Substantia nigra (tissue), 51 donors: ENCODE measurements at places on chromosomes 2 and 18.

- DNase-seq: no peak
Measured at GRCh38 chr2:139631966-139632365, 851.8 kb upstream of the NXPH2 start.

DNA sequence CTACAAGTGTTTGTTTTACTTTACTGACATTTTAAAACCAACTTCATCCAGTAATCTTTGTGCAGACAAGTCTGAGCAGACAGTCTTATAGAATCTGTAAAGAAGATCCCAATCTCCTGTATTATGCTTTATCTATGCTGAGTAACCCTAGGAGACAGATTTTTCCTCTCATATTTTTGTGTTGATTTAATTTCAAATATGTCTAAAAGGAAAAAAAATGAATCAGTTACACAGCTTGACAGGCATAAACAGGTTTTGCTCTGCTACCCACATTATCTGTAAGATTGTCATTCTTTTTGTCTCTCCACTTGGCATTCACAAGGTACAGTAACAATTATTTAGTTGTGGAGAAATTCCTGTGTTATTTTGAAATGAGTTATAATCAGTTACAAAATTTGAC is 415.0 kb downstream of the NYAP2 start:
- DNase-seq: no peak

DNA sequence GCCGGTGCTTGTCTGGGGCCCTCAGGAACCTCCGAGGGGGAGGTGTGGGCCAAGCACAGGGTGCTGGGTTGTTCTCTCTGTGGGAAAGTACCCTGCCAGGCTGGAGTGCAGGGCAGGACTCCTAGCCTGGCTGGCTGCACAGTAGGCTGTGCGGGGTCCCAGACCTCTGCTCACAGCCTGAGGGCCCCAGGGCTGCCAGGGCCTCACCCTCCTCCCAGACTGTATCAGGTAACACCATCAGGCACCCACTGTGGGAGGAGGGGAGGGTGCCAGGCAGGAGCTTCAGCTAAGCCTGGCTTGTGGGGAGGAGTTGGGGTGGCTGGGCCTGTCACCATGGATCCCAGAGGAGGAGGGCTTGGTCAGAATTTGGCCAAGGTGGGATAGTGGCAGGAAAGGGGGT is 211.9 kb upstream of the SMAD2 start:
- DNase-seq: no peak

DNA sequence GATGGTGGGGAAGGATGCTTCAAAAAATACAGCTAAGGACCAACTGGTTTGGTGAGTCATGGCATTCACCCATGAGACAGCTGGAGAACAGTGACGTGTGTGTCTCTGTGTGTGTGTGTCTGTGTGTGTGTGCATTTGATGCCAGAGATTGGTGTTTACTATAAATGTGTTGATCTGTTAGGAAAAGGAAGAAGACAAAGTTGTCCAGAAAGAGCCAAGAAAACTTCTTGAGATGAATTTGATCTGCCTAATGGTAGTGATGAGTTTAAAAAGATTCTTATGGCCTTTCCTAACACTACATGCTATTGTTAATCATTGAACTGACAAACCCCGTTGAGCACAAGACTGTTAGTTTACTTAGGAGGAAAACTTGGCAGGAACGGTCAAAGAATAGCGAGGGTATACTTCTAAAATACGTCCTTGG is 36.4 kb upstream of the IL1R1 start:
- no peak for DNase-seq

GRCh38 chr2:7728388-7728787 is 811.2 kb downstream of the RNF144A start:
- DNase-seq: no peak

- no peak for DNase-seq
Measured at GRCh38 chr2:196697825-196698224, 58.3 kb downstream of the CCDC150 start.

- no peak for DNase-seq
Measured at GRCh38 chr2:24183366-24184069, 8.7 kb downstream of the FAM228A start.

DNA sequence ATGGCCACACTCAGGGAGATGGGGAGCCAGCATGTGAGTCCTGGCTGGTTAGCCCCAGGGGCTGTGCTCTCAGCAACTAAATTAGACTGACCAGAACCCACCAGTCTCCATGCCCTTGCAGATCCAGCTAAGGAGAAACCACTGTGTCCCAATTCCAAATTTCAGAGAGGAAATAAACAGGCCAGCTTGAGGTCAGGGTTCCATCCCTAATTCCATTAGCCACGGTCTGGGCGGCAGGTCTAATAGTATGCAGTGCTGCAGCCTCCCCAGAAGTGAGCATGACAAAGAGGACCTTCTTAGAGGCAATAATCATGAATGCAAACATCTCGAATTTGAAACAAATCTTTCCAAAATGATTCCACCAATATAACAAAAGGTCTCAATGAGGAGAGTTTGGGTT is 671.2 kb downstream of the BCL11A start:
- no peak for DNase-seq

DNA sequence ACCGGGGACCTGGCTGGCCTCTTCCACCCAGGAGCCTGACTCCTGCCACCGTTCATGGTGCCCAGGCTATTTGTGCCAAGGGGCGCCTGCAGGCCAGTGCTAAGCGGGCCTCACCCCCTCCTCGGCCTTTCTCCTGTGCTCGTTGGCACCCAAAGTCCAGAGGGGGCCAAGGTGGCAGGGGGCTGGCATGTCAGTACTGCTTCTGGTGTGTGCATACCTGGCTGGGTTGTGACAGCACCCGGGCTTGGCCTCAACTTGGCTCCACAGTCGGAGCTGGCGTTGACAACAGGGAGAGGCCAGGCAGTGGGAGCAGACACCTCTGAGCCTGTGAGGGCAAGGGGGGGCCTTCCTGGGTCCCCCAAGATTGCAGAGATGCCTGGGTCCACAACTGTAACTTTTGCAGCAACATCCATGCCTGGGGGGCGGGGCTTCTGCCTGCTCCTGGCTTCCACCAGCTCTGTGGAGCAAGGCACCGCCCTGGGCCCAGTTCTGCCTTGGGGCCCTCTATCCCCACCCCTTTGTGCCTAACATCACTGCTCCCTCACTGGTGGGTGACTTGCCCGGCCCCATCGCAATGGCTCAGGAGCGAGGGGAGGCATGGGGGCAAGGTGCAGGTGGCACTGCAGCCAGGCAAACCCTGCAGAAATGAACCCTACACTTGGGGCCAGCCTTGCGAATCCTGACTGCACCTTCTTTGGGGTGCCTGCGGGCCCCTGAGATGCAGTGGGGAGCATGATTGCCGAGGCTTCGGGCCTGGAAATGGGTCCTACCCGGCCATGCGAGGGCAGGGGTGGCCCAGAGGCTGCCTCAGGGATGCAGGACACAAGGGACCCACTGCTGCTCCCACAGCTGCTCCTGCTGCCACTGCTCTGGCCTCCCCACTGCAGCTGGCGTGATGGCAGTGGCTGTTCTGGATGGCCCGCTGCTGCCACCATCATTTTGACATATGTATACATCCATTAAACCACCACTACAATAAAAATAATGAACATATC is 35.9 kb downstream of the PTPN4 start:
- no peak for DNase-seq

DNA sequence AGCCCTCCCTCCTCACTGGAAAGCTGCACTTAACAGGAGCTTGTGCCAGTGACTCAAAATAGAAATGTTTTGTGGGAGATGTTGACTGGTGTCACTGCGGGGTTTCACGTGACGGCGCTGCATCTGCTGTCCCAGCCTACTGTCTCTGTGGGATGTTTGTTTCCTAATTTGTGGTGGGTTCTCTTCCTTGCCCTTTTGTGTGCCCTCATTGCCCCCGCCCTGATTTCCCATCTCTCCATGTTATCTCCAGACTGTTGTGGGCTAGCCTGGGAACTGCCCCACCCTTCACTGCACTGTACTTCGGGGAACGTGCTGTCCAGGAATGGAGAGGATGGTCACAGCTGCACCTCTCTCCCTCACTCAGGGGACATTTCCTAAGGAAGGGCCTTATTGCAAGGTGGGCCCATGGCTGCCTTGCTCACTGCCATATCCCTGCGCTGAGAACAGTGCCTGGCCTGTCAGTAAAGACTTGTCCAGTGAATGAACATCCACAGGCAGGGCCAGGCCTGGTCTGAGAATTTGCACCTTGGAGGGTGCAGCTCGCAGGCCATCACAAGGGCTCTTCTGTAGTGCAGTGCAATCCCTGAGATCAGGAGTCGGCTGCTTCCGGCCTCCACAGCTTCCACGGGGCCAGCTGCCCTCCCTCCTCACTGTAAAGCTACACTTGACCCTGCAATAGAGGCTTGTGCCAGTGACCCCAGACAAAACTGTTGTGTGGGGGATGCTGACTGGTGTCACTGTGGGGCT is 18.1 kb downstream of the ZAP70 start:
- no peak for DNase-seq

DNA sequence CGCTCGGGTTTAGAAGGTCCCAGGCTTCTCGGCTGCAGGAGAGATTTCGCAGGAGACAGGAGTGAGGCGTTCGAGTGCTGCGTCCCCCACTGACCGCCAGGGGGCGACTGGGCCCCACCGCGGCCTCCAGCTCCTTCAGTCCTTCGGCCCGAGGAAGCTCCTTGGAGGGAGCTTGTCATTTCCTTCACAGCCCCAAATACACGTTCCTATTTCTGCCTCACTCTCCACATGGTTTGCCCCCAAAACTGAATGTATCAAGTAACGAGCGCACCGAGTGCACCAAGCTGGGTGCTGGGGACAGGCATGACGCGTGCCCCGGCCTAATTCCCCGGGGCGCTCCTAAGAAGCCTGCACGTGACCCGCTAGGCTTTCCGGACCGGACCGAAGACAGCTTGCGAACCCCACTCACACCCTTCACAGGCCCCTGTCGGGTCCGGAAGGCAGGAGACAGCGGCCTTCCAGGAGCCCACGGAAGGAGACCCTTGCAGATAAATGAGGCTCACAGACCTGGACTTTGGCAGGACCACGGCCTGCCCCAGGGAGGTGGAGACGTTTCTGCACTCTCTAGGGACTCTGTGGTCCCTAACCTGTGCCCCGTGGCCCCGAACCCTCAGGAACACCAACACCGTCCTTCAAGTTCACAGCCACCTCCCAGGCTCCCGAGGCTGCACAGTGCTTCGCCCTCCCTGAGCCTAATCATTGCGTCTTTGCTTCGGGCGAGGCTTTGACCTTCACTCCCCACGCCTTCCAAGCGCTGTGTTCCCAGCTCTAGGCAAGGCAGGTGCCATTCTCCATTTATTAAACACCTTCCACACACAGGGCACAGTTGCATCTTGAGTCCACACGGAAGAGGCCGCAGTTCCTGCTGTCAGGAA is 13.0 kb upstream of the FAHD2A start:
- DNase-seq: no peak

DNA sequence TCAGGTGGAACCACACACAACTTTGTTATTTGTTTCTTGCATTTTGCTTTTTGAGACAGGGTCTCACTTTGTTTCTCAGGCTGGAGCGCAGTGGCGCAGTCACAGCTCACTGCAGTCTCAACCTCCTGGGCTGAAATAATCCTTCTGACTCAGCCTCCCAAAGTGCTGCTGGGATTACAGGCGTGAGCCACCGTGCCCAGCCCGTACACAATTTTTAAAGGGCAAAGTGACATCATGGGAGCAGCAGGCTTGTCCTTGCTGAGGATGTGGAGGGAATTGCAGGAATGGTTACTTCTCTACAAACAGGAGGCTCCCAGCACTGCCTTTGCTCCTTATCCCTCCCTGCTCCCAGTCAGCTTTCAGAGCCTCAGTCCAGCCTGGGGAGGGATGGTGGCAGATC is 355.9 kb upstream of the KLHL29 start:
- no peak for DNase-seq

DNA sequence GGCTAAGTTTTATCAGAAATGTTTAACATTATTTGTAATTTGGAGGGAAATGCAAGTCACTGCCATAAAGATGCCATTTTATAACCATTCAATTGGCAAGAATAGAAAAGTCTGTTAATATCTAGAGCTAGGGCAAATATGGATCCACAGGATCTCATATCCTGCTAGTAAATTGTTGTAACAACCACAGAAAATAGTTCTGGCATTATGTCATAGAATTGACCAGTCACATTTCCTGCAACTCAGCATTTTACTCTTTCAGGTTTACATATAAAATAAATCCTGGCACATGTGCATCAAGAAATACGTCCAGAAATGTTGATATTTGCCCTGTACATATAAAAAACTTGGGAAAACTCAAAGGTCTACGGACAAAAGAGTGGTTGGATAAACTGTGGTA is 32.9 kb downstream of the OSBPL6 start:
- DNase-seq: no peak

- DNase-seq: no peak
Measured at GRCh38 chr18:57846258-57846657, 43.1 kb upstream of the ATP8B1 start.

DNA sequence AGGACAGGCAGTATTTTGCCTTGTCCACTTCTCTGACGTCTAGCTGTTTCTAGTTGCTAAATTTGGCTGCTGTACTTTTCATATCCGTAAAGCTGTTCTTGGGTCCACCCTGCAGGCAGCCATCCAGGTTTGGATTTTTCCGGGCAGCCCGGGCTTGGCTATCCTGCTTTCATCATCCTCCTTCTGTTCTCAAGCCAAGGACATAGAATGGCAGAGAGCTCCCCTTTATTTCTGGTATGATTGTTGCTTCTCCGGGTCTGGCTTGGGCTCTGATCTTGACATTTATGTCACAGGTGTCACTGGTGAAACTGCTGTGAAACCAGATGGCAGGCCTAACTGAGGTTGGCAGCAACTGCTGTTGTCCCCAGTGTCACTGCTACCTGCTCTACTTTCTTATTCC is 35.5 kb downstream of the SCN2A start:
- DNase-seq: no peak

- DNase-seq: no peak
Measured at GRCh38 chr2:71358931-71359671, 27.5 kb downstream of the ZNF638 start.

- no peak for DNase-seq
Measured at GRCh38 chr18:33812186-33812585, 234.2 kb downstream of the ASXL3 start.

- DNase-seq: no peak
Measured at GRCh38 chr18:52541056-52541455, 201.1 kb downstream of the DCC start.

GRCh38 chr2:176777262-176777661 is 435.3 kb upstream of the HNRNPA3 start:
- no peak for DNase-seq

GRCh38 chr2:174486563-174487107 is at the start of gene GPR155:
GPR155 (minus strand) TSS chr2:174487029; CDS start chr2:174481956, 5,073 bp downstream.
- DNase-seq: peak; percentile 78

GRCh38 chr18:35756506-35757117 is 175.1 kb downstream of the GALNT1 start:
- DNase-seq: no peak

- no peak for DNase-seq
Measured at GRCh38 chr2:174336501-174337336, 2.0 kb downstream of the SP9 start.

GRCh38 chr2:25032094-25032493 is 9.8 kb upstream of the EFR3B start:
- no peak for DNase-seq
